Spinal cord (tissue), 10 donors: ENCODE measurements at places on chromosomes 3 and 15. TPM values are rescaled to one million over a fixed set of nuclear protein-coding genes. Genes with fewer than 3 reads are reported as not detected.

The TRAIP gene
- 7.8 TPM for polyA plus RNA-seq

The MITF gene
- 4.5 TPM for polyA plus RNA-seq

The KLHL18 gene
- 29.0 TPM for polyA plus RNA-seq

The PLSCR2 gene
- 0.30 TPM for polyA plus RNA-seq

The TMEM45A gene
- polyA plus RNA-seq = 20.4 TPM

The HESX1 gene
- polyA plus RNA-seq = 2.0 TPM

The SMCO1 gene
- not detected for polyA plus RNA-seq
